ENCODE measurements at places on chromosomes 11 and 22.

GRCh38 chr11:62544581-62545436 is 1.8 kb downstream of the AHNAK start:
- no peak for DNase-seq

DNA sequence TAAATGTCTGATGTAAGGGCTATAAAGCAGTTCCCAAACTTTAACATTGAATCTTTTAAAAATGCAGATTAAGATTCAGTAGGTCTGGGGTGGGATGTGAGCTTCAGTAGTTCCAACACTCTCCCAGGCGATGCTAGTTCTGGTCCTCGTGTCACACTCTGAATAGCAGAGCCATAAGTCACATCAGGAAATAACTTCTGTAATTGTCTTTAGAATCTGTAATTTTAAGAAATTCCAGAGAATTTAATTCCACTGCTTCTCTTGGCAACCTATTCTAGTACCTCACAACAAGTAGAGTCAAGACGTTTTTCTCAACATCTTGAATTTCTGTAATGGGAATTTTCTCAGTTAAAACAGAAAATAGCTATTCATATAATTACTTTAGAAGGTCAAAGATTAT is 223.1 kb downstream of the TMEM135 start:
- no peak for DNase-seq

DNA sequence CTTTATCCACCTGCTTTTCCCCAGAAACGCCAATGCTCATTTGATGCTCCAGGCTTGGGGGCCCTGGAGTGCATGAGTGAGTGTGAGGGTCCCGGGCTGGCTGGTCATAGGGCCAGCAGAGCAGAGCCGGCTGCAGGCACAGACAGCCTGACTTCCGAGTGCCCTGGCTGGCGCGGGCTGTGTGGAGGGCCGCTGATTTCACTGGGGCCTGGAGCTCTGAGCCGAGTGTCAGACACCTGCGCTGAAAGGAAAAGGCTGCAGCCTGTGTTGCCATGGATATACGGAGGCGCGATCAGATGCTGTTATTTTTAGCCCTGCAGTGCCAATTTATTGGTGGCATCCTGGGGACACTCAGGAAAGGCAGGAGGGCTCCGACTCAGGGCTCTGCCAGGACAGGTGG is 87.6 kb downstream of the ST3GAL4 start:
- DNase-seq = no peak

DNA sequence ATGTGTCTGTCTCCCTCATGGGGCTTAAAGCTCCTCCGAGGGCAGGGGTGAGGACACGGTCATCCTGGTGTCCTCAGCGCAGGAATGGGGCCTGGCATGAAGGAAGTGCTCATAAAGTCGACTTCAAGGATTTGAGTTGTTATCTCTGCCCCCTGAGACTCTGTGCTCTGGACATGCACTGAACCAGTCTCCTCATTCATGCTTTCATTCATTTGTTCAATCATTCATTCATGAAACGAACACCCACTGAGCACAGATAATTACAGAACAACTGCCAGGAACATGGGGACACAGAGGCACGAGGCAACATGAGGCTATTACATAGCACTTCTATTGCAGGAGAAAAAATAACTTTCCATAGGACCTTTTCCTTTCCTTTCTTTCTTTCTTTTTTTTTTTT is 16.5 kb downstream of the TMPRSS6 start:
- DNase-seq = no peak

DNA sequence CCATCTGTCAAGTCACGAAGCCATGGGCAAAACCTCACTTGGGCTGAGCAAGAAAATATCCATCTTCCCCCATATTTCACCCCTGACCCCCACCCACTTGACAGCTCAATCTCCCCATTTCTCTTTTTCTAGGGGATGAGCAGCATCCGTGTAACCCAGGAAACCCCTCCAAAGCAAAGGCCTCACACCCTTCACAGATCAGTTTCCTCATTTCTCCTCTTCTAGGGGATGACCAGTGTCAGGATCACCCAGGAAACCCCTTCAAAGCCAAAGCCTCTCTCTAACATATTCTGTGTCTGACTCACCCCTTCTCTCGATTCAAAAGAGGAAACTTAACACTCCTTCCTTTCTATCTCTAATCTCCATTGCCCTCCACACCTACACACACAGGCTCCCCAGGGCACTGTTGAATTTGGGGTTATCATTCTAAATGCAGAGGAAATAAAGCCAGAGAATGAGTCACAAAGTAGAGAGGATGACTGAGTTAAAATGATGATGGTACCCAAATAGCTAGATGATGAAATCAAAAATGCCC is 439.7 kb downstream of the BUD13 start:
- DNase-seq = no peak

DNA sequence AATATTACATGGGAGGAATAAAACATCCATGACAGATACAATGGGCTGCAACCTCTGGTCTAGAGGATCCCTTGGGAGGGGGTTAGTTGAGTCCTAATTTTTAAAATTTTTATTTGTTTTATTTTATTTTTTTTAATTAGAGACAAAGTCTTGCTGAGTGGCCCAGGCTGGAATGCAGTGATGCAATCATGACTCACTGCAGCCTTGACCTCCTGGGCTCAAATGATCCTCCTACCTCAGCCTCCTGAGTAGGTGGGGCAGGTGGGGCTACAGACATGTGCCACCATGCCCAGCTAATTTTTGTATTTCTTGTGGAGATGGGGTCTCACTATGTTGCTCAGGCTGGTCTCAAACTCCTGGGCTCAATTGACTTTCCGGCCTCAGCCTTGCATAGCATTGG is 43.1 kb downstream of the FDX1 start:
- DNase-seq = no peak

DNA sequence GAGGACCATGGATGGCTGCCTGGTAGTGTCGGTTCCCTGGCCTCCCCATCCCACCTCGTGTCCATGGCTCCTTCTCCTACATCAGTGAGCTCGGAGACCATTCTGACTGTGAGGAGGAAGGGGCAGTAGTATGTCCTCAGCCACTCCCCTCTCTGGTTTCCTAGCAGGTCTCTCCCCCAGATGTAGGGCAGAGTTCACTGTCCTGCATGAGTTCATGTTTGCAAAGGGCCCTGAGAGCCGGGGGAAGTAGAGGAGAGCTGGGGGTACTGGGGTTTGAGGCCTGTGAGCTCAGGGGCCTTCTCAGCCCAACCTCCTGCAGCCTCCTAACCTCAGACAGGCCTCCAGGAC is 18.4 kb upstream of the ST3GAL4 start:
- DNase-seq = no peak

DNA sequence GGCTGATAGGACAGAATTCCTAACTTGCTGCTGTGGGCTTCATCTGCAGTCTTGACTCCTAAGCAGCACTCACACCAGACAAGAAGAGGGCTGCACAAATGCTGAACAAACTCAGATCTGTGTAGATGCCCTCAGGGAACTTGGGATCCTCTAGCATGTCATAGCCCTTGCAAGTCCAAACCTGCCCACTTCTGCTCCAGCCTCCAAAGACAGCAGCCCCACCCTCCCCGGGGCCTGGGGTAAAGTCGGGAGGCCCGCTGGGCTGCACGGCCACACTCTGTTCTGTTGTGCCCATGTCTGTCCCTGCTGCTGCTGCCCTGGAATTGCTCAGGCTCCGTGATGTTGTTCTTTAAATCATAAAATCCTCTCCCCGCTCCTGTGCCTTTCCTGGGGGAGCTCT is 28.3 kb downstream of the DRD2 start:
- DNase-seq = no peak

DNA sequence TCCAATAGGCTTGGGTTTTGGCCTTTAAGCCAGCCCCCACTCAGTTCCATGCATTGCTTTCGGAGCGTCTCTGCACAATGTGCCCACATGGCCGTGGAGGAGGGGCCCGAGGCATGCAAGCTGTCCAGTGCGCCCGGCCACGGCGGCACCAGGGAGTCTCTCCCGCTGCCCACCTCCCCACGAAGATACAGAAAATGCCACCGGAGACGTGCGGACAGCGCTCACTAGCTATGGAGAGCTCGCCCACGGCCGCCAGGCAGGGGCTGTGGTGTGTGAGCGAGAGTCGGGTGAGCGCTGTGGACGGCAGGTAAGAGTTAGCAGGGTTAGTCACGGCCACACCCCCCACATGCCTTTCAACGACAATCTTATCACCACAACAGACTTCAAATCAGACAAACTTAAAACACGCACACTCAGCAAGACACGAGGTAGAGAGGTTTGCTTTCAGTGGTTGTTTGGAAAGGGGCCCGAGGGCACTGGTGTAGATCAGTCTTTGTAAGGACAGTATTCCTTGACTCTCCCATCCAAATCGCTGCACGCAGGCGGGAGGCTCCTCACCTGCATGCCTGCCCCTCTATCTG is 18.7 kb upstream of the BID start:
- DNase-seq = no peak

DNA sequence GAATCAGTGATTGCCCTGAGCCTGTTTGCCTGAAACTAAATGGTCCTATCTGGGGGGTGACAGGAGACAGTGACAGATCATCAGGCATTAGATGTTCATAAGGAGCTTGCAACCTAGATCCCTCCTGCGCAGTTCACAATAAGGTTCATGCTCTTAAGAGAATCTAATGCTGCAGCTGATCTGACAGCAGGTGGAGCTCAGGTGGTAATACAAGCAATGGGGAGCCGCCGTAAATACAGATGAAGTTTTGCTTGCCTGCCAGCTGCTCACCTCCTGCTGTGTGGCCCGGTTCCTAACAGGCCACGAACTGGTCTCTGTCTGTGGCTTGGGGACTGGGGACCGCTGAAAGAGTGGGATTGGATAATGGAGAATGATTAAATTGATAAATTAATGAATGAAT is 14.0 kb downstream of the NOX4 start:
- no peak for DNase-seq

GRCh38 chr11:33719587-33719986 is 16.6 kb downstream of the CD59 start:
- no peak for DNase-seq

- DNase-seq = no peak
Observed at GRCh38 chr11:34002420-34002819, 49.1 kb upstream of the CAPRIN1 start.

DNA sequence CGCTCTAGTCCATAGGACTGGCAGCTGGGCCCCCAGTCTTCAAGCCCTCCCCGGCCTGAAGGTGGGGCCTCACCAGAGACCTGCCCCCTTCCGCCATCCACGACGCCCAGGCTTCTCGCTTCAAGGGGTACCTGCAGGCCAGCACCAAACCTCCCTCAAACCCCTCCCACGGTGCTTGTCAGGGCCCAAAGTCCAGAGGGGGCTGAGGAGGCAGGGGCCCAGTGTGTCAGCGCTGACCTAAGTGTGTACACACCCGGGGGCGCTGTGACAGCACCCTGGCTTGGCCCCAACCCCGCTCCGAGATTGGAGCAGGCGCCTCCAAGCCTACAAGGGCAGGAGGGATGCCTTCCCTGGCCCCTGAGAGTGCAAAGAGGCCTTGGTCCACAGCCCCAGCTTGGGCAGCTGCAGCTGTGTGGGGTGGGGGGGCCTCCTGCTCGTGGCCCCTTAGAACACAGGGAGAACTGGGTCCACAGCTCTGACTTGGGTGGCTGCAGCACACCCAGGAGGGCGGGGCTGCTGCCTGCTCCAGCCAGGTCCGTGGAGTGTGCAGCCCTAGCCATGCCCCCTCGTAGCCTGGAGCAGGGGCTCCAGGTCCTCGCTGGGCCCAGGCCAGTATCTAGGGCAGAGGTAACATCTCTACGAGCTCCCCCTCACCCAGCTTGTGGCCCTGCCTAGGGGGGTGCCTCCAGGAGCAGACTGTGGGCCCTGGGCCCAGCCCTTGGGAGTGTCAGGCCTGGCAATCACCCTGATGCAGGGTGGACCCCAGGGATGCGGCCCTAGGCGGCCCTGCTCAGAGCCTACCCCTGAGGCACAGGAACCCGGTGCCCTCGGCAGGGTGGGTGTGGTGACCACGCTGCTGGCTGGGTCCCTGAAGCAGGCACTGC is 4.9 kb downstream of the SBF2 start:
- DNase-seq = no peak

- no peak for DNase-seq
Observed at GRCh38 chr11:78954696-78955095, 380.0 kb upstream of the NARS2 start.

DNA sequence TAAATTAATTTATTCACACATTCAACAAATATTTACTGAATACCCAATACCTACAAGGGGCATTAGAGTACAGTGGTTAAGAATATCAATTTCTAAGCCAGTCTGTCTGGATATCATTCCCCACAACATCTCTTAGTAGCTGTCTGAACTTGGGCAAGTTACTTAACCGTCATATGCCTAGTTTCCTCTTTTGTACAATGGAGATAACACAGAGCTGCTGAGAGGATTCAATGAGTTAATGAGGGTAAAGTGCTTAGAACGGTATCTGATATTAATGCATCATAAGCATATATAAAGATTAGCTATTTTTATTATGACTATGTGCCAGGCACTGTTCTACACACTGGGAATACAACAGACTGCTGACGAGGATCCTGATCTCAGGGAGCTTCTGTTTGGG is 116.4 kb downstream of the APOL5 start:
- DNase-seq = no peak

DNA sequence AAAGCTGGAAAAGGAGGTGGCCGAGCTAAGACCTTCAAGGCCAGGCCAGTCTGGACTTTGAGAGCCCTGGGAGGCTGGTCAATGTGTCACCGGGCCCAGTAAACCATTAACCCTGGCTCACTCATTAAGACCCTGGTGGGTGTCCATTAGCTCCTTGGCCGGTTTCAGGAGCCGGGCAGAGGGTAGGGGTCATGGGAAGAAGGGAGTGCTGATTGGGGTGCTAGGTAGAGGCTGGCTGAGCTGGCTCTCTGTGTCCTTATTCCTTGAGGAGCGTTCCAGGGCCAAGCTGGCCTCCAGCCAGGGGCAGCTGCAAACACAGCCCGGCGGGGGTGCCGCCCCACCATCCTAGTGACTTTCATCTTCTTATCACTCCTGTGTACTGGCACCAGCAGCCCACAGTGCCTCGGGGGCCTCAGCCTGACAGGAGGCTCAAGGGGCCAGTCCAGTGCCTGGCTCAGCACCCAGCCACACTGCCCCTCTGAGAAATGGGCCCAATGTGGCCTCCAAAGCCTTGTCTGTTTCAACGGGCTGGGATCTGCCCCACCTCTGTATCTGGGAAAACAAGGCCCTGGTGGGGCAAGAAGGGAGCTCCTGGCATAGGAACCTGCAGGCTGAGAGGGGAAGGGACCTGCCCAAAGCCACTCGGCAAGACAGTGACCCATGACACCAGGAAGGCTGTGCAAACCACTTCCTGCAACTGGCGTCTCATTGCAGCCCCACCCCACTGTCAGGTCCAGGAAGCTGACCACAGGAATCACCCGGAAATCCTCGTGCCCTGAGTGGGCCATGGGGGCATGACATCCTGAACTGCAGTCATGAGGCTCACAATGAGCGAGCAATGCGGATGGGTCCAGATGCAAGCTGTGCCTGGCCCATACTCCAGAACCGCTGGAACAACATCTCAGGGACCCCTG is 15.1 kb upstream of the RGL4 start:
- DNase-seq = no peak

DNA sequence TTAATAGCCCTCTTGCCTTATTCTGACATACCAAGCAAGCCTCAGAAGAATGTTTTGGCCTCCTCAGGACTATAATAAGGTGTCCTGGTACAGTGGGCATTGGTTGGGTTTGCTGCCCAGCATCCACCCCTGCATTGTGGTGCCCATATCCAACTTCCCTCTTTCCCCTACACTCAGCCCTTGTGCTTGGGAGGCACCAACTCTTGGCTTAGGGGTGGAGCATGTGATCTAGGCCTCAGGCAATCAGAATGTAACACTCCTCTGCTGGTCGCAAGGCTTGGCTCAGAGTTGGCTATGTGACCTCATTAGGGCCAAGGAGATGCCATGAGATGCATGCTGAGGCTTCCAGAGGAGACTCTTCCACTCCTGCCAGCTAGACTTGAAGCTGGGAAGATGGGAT is 123.0 kb downstream of the CSNK2A3 start:
- DNase-seq = no peak

- DNase-seq = no peak
Observed at GRCh38 chr22:46569848-46570695, 32.7 kb upstream of the CELSR1 start.

GRCh38 chr11:102669664-102670063 is 35.9 kb downstream of the MMP27 start:
- no peak for DNase-seq
